ENCODE measurements at places on chromosomes 12 and 14. TPM values are rescaled to one million over a fixed set of nuclear protein-coding genes. Genes with fewer than 3 reads are reported as not detected.

The NIN gene
- 19.1 TPM for total RNA-seq

The CYP46A1 gene
- total RNA-seq, result under 0.01 TPM

The NUDT14 gene
- 43.9 TPM for total RNA-seq

The DNAJC22 gene
- 5.9 TPM for total RNA-seq

The RNFT2 gene
- total RNA-seq, result 6.2 TPM

The ANAPC7 gene
- total RNA-seq, result 39.6 TPM

The INHBE gene
- 3.9 TPM for total RNA-seq

The LAG3 gene
- total RNA-seq, result 0.13 TPM

The SLC24A4 gene
- total RNA-seq, result not detected
